ENCODE measurements at places on chromosomes 4 and X.
A peak's percentile ranks its signal among the peaks of the same experiment; 100 is the strongest.

GRCh38 chr4:171035909-171036308, 777.3 kb upstream of the GALNTL6 start:
- DNase-seq: no peak

- peak; percentile 85 for DNase-seq
Observed at GRCh38 chr4:38759113-38759789, 23.5 kb downstream of the TLR10 start.

DNA sequence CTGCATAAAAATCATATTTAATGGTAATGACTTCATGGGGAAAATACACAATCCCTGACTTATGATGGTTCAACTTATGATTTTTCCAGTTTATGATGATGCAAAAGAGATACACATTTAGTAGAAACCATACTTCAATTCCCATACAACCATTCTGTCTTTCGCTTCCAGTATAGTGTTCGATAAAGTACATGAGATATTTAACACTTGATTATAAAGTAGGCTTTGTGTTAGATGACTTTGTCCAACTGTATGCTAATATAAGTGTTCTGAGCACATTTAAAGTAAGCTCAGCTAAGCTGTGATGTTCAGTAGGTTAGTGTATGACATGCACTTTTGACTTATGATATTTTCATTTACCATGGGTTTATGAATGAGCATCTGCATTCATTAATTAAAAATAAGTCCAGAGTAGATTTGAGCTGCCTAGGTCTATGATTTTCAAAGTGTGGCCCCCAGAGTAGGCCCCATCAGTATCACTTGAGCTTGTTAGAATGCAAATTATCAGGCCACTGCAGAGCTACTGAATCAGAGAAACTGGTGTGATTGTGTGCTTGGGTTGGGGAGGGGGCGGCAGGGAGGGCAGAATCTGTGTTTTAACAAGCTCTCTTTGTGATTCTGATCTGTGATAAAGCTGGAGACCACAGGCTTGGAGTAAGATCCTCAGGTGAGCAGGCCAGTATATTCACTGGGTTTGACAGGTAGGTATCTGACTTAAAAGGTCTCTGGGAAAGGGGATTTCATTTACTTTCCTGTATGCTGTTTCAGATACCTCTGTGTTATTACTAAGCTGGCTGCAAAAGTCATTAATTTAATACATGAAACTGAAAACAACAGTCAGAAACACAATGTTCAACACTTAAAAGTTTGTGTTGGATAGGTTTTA, 8.4 kb downstream of the ATP10D start:
- no peak for DNase-seq

- DNase-seq: no peak
Observed at GRCh38 chr4:68319040-68319439, 30.9 kb downstream of the YTHDC1 start.

- peak; percentile 10 for DNase-seq
Observed at GRCh38 chrX:152861116-152861515, 30.3 kb downstream of the NSDHL start.

DNA sequence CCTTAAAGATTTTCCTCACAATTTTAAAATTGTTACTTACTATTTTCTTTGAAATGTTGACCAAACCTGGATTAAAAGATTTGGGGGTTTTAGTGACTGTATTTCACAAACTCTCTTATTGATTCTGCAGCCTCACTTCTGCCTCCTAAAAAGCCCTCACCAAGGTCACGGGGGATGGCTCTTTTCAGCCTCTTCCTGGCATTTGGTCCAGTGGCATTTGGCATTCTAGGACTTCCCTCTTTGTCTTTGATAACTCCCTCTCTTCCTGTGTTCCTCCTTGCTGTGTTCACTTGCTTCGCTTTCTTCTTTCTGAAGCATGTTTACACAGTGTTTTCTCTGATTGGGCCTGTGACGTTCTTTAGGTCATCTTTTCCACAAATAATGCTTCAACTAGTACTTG, 21.5 kb downstream of the PKD2 start:
- no peak for DNase-seq

DNA sequence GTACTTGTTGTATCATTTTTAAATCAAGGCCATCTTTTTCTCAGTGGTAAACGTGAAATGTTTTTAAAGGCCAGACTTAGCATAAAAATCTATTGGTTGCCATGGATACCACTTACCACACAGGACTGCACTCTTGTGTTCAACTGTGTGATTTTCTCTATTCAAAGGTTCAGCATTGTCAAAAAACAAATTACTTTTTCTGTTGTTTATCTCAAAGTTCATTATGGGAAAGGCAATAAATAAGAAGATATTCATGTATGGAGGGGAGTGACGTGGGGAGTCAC, 231.0 kb upstream of the GATB start:
- DNase-seq: no peak

GRCh38 chr4:41505161-41505661, 32.7 kb upstream of the LIMCH1 start:
- DNase-seq: peak; percentile 20

DNA sequence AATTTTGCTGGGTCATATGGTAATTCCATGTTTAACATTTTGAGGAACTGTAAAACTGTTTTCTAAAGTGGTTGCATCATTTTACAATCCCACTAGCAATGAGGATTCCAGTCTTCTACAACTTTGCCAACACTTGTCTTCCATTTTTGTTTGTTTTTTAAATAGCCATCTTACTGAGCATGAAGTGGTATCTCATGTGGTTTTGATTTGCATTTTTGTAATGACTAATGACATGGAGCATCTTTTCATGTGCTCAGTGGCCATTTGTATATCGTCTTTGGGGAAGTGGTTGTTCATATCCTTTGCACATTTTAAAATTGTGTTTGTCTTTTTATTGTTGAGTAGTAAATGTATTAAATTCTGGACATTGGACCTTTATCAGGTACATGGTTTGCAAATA, 94.7 kb downstream of the TMEM131L start:
- no peak for DNase-seq

GRCh38 chr4:56128213-56128612, 179.5 kb downstream of the CEP135 start:
- peak; percentile 88 for DNase-seq

DNA sequence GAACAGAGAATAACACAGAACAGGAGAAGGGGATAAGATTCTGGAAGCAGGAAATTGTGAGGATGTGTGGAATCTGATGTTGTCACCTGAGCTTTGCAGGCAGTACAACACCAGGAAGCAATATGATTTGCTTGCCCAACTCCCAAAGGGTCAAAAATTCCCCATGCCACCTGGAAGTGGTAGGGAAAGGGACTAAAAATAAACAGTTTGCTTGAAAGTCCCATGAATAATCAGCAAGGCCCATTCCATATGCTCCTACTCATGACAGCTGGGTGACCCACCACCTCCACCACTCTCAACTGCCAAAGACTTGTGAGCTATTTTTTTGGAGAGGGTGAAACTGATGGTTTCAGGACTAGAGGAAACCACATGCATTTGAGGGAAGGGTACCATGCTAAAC, 168.4 kb downstream of the KCNIP4 start:
- no peak for DNase-seq

- peak; percentile 61 for DNase-seq
Observed at GRCh38 chr4:125849869-125850268, 535.1 kb downstream of the FAT4 start.

DNA sequence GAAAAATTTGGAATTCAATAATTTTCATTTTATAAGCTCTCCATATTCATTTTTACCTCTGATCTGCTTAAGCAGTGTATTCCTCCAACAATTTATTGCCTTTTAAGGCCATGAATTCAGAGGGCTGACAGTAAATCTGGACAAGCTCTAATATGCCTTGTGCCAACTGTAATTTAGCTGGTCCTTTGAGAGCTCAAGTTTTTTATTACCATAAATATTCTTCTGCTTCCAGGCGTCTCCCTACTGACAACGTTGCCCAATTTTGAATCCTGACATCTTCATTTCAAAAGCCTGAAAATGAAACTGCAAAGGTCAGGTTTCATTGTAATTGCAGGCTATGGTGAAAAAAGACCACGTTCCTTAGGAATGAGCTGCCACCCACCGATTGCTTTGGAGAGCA, 95.8 kb upstream of the GEMIN8 start:
- DNase-seq: no peak

DNA sequence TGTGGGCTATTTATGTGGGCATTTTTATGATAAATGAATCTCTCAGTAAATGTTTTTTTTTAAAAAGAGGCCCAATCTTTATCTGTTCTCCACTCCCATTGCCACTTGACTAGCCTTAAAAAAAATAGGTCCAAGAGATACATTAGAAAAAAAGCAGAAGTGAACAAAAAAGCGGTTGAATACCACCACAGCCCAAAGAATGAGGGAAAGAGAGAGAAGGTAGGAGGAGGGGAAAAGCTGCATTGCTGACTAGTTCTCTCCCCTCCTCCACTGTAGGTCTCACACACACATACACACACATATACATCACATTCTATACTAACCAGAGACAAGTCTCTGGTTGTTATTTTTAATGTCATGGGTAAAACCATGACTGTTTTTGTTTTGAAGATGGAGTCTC, 95.8 kb upstream of the IL13RA1 start:
- no peak for DNase-seq

GRCh38 chr4:69823481-69824186, 36.3 kb downstream of the SULT1E1 start:
- DNase-seq: peak; percentile 71

GRCh38 chr4:95367824-95368223, 180.9 kb downstream of the UNC5C start:
- DNase-seq: no peak

DNA sequence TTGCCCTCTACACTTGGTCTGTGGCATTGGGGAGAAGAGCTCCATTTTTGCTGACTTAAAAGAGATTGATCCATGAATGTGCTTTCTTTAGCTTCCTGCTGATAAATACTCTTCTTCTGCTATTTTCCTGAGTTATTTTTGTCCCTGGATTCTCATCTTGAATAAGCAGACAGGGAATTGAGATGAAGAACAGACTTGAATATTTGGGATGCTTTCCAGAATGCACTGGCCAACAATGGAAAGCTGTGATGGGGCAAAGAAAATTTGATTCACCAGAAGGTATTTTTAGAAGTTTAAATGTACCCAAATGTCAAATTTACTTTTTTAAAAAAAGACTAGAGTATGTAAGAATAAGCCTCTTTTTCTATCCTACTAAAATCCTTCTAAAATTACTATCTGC, 309.9 kb upstream of the PPP1R2C start:
- no peak for DNase-seq

GRCh38 chr4:52795533-52795932, 44.3 kb upstream of the ERVMER34-1 start:
- DNase-seq: no peak

- peak; percentile 65 for DNase-seq
Observed at GRCh38 chr4:169621731-169622492, 1.5 kb downstream of the CLCN3 start.

GRCh38 chrX:19840899-19841648, 46.3 kb downstream of the SH3KBP1 start:
- DNase-seq: no peak

- no peak for DNase-seq
Observed at GRCh38 chrX:9707306-9708033, 58.2 kb downstream of the GPR143 start.

DNA sequence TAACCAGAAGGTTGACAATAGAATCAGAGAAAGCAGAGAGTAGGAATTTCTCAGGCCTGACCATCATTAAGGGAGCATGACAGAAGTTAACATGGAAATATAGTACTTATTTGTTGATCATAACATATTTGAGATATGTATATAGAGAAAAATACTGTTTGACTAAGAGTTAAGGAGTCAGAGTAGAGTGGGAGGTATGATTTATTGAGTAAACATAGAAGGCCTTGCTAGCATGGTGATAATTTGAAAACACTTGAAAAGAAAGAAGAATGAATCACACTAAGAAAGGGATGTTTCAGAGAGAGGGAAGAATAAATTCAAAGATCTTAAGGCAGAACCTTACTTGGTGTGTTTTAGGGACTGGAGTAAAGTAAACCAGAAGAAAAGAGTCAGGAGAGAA, 437.2 kb upstream of the TECRL start:
- no peak for DNase-seq

DNA sequence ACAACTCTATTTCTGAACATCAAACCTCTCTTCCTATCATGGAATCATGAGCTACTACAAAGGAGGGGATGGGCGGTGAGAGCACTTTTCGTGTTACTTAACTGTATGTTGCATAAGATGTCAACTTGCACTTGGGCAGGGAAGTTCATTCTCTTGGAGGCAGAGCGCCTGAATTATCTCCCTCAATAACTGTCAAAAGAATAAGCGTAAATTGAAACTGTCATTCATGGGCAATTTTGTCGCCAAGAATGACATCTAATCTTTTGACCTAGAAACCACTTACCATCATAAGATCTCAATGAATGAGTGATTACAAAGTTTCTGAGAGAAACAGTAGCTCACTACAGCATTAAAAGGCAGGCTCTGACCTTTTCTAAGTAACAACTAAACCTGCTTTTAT, 23.5 kb upstream of the USP26 start:
- no peak for DNase-seq

All from fibroblast of pulmonary artery (primary cell).